ENCODE measurements at places on chromosomes 4 and X. TPM values are rescaled to one million over a fixed set of nuclear protein-coding genes. Genes with fewer than 3 reads are reported as not detected.

GRCh38 chr4:21192367-21192766 is 492.1 kb downstream of the PACRGL start:
- no peak overlapping the region for H3K4me3 ChIP-seq
- H3K4me1 ChIP-seq: no peaks in the 10 kb centered on the region
- no peaks in the 10 kb centered on the region for H3K27me3 ChIP-seq
- H3K36me3 ChIP-seq: no peaks in the 10 kb centered on the region
- DNase-seq: no peak

DNA sequence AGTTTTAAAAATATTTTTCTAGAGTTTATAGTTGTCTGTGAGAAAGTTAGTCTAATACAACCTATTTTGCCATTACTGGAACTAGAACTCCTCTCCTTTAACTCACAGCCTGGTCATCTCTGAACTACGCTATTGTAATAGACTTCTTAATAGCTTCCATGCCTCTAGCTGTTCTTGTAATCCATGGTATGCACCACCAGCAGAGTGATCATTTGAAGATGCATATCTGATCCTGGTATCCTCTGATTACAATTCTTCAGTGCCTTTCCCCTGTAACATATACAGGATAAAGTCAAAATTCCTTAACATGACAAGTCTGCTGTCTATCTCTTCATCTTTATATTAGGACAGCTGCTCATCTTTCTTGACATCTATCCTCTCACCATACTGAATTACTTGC is 37.6 kb upstream of the NALF2 start:
- no peak for DNase-seq
- no peaks in the 10 kb centered on the region for H3K36me3 ChIP-seq
- H3K4me1 ChIP-seq: no peaks in the 10 kb centered on the region
- no peak overlapping the region for H3K4me3 ChIP-seq
- H3K27me3 ChIP-seq: no peaks in the 10 kb centered on the region
- no peak overlapping the region for H3K27ac ChIP-seq

DNA sequence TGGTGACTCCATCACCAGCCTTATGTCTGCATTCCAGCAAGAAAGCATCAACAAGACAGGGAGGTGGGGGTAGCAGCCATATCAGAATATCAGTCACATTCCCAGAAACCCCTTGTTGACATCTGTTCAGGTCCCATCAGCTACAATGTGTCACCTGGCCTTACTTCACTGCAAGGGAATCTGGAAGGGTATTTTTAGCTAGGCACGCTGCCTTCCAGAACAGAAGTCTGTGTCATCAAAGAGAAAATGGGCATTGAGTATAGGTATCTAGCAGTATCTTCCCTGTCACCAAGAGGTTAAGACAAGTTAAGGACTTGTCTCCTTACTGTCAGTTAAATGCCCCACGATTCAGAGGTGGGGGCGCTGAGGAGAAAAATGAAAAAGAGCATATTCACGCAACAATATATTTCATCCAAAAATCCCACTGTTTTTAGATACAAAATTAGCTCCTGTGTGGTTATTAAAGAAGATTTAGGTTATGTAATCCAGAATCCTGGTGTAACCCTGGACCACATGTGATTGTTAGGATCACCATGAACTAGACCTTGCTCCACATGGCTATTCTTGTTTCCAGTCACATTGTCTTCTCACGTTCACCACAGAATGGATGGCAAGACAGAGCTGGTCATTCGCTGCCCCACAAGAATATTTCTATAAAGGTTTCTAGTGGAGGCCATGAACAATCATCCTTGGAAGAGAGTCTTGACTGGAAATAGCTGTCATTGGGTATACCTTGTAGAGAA is 60.0 kb upstream of the PDHA1 start:
- no peak for DNase-seq
- no peak overlapping the region for H3K27ac ChIP-seq
- H3K4me3 ChIP-seq: no peak overlapping the region
- no peaks in the 10 kb centered on the region for H3K36me3 ChIP-seq

DNA sequence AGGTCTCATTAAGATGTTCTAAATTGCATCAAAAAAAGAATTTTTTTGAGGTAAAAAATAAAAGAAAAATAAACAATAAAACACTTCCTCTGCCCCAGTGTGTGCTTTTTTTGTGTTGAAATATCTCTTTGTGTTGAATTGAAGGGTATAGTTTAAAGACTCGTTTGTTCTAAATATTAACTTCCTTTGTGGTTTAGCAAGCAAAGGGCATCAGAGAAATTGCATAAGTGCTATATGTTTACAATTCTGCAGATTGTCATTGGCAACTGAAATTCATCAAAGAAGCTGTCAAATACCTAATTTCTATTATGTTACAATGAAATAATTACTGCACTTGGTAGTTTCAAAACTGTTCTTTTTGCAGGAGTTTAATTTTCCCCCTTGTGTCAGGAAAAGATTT is 260.5 kb downstream of the DKK2 start:
- H3K4me3 ChIP-seq: no peak overlapping the region
- no peaks in the 10 kb centered on the region for H3K4me1 ChIP-seq
- H3K27ac ChIP-seq: no peak overlapping the region

The PPP2R2C gene
- total RNA-seq: 26.9 TPM

GRCh38 chrX:101708163-101708562 is 48.5 kb upstream of the ARMCX2 start:
- H3K4me1 ChIP-seq: no peaks in the 10 kb centered on the region
- H3K36me3 ChIP-seq: no peaks in the 10 kb centered on the region
- DNase-seq: no peak
- no peaks in the 10 kb centered on the region for H3K27me3 ChIP-seq
- H3K4me3 ChIP-seq: no peak overlapping the region
- no peak overlapping the region for H3K27ac ChIP-seq

- H3K4me3 ChIP-seq: peak overlapping the region; percentile 58
- H3K4me1 ChIP-seq: no peaks in the 10 kb centered on the region
- peak overlapping the region; percentile 66 for H3K27ac ChIP-seq
Observed at GRCh38 chrX:150365990-150366911, 3.1 kb downstream of the MAMLD1 start.

DNA sequence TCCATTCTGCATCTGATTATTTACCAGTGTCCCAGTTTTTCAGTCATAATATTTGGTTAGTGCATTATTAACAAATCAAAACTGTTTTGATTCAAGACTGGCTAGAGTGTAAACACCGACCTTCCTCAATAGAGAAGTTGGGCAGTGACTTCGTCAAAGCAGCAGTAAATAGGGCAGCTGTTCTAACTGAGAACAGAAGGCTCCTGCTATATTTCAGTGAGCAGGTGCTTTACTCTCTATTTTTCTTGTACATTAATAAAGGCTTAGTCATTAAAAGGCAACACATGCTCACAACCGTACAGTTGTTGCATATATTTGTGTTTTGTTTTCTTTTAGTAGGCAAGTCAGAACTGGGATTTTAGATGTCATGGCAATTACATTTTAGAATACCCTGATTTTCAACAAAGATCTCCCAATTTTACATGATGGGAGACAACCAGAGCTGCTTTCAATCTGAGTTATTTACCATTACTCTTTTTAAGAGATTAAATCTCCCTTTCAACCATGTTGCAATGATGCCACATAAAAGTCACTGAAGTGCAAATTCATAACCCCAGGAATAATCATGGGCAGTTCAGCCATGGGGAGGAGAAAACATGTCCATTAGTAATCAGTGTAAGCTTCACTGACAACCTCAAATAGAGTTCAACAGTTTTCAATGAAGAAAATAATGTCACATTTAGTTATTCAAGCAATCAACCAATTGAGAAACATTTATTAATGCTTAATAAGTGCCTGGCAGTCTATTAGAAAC is 233.3 kb downstream of the NDST4 start:
- DNase-seq: no peak
- H3K4me3 ChIP-seq: no peak overlapping the region
- H3K27ac ChIP-seq: no peak overlapping the region
- H3K4me1 ChIP-seq: no peaks in the 10 kb centered on the region
